ENCODE measurements at places on chromosomes 1 and 21.

GRCh38 chr1:6962996-6963911, 178.0 kb downstream of the CAMTA1 start:
- peak; percentile 58 for DNase-seq

DNA sequence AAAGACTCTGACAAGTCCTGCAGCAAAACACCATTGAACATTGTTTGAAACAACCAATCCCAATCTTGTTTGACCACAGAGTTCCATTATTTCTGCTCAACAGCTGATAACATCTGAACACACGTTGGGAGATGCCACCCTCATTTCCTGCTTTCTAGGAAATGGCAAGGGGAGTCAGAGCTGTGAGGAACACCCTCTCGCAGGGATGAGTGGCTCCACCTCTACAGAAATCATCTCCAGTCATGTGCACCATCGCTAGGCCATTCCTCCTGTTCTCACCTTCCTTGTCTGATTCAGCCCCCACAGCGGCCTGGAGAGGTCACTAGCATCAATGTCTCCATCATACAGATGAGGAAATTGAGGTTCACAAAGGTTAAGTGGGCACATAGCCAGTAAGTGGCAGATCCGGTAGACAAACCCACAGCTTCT, 22.4 kb upstream of the RUNX3 start:
- peak; percentile 47 for DNase-seq

DNA sequence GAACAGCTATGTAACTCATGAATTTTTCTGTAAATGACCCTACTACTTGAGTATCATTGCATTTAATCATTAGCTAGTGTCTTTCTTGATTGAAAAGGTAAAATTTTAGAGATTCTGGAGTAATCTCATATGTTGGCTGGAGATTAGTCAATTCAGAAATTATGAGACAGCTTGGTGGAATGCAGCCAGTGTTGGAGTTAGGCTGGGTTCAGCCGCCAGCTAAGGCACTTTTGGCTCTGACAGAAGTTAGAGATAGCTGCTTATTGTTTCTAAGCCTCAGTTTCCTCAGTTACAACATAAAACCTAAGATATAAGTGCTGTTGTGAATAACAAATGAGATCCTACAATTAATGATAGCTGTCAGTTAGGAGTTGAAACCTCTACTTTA, 49.4 kb downstream of the TBCE start:
- DNase-seq: no peak

DNA sequence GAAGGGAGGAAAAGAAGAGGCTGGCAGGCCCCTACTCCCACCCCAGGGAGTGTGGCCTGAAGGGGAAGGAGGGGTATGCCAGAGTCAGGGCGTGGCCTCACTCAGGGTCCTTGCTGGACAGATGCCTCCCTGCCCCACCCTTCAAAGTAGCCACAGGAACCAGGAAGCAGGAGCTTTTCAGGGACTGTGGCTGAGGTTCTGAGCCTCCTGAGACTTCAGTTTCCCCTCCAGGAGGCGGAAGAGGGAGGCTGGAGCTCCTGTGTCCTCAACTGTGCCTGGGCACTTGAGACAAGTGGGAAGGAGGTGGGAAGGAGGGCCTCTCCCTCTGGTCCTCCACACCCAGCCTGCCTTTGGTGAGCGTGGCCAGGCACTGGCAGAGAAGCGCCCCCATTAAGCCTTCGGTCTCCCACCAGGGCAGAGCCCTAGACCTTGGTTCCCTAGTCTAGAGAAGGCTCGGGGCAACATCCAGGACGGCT, 5.3 kb downstream of the CELSR2 start:
- no peak for DNase-seq

DNA sequence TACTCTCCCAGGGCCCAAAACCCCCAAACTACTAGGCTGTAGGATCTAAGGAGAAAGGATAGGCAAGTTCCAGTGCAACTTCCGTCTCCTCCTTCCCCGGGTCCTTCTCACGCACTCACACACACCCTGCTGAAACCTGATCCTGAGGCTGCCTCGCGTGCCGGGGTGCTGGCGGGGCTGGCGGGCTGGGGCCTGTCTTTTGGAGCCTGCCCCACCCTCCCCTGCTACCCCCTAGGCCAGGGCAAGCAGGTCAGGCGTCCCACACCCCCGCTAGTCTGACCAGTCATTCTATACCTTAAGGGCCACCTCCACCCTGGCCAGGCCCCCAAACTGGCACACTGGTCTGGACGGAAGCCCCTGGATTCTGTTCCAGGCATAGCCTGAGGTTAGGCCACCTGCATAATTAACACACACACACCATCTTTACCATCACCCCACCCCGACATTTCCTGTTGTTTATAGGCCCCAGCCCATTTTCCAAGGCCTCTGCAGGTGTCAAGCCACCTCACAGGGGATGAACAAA, 48.3 kb upstream of the ARTN start:
- no peak for DNase-seq

GRCh38 chr1:200107004-200107470, 79.5 kb downstream of the NR5A2 start:
- no peak for DNase-seq

All from activated T-cell treated with anti-CD3 and anti-CD28 coated beads, Interleukin-2, amount 50 U/mL, for 1 hour (primary cell).